Stimulated activated CD4-positive, alpha-beta T cell treated with anti-CD3 and anti-CD28 coated beads, Interleukin-4, amount 100 ng/mL, for 4 hours (primary cell): ENCODE measurements at places on chromosomes 2 and 18.

- no peak for DNase-seq
Observed at GRCh38 chr2:88549616-88550292, 77.5 kb downstream of the EIF2AK3 start.

GRCh38 chr18:70641156-70641775, 352.4 kb downstream of the SOCS6 start:
- DNase-seq: no peak

DNA sequence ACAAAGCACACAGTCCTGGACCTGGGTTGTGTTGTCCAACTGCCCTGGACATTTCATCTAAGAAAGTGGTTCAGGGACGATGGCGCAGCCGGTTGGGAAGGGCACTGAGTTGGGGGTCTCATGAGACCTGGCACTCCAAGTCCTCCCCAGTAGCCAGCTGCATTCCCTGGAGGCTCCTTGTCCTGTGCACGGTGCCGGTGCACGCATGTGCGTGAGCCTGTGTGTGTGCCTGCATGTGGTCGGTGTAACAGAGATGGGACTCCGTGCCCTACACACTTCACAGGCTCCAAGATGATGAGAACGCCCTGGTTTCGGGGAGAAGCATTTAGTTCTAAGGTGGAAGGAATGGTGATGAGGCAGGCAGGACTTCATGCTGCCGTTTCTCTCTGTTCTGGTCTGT, 124.9 kb upstream of the PXDN start:
- DNase-seq: no peak

DNA sequence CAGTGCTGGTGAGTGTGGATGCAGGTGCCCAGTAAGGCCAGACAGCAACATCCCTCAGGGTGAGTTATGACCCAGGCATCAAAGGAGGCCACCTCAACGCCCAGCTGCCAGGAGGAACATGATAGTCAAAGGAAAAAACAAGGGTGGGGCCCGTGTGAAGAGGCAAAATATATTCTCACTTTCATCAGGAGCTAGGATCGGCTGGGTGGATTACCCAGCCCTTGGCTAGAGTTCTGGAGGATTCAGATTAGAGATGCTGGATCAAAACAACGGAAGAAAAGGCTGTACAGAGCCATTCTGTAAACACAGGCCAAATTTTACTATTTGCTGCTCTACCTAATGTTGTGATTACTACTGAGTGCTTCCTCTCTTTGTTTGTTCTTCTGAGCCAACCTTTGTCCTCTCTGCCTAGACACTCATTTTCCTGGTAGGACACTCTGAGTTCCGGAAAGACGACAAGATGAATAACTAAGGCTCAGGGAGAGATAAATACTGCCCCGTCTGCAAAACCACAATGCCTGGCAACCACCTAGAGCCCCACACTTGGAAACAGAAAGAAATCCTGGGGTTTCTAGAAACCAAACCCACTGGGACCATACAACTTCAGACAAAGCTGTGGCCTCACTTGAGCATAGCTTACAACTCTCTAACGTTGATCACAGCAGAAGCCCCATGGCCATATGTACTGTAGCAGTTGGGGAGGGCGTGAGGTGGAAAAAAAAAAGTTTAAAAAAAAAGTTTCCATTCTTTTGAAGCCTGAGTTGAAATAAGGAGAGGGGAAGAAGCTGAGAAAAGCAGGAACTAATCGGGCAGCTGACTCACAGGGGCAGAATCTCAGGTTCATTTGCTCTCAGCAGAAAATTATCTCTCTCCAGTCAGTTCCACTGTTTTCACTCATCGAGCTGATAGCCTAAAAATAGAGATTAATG, 17.8 kb upstream of the PMAIP1 start:
- no peak for DNase-seq

- no peak for DNase-seq
Observed at GRCh38 chr2:189261431-189261841, 81.9 kb upstream of the COL5A2 start.
